Cortex of kidney (tissue), 1 donor: ENCODE measurements at places on chromosomes 4 and X.

GRCh38 chr4:72663828-72664227 lies 94.8 kb upstream of the ADAMTS3 start:
- no peak for DNase-seq

DNA sequence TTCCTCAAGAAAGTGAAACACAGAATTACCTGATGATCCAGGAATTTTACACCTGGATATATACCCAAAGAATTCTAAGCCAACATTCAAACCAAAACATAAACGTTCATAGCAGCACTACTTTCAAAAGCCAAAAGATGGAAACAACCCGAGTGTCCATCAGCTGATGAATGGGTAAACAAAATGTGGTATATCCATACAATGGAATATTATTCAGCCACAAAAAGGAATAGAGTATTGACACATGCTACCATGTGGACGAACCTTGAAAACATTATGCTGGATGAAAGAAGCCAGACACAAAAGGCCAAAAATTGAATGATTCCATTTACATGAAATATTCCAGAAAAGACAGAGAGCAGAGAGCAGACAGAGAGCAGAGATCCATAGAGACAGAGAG lies 52.0 kb downstream of the IRF2 start:
- no peak for DNase-seq

DNA sequence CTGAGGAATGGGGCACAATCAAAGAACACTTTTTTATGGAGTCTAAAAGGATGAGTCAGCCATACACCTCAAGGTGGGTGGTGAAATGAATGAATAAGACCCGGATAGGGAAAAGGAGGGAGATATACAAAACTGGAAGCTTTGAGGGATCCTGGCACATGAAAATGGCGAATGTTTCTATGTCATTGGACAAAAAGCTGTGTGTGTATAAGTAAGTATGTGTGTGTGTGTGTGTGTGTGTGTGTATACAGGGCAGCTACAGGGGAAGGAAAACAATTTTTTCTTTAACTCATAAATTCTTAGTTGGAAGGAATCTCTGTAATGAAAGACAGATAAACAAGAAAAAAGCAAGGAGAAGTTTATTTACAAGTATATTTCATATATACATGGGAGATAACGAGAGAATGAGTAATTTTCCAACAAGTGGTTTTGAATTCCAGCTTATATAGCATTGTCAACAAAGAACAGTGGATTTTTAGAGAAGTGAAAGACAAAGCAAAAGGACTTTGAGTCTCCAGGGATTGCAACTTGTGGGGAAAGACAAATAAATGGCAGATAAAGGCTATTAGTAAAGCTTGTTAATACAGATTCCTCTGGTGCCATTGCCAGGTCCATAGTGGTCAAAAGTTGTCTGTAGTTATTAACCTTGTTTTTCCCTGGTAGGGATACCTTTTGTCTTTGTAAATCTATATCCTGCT lies 99.7 kb downstream of the MMRN1 start:
- no peak for DNase-seq

- no peak for DNase-seq
Measured at GRCh38 chr4:175330652-175331051, 412.5 kb downstream of the ADAM29 start.

DNA sequence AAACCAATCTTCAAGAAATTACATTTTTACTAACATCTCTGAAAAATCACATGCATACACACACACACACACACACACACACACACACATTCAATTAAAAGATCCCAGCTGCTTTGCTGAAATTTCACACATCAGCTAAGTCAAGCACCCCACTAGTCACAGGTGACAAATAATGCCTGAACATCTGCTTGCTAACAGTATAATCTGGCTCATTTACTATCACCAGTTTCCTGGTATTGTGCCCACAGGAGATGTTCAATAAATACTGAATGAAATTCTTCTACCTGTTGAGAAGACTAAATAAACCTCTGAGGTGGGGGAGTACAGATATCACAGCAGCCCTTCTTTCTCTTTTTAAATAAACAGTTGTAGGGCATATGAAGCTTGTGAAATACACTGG lies 994.0 kb downstream of the ARAP2 start:
- DNase-seq: no peak

DNA sequence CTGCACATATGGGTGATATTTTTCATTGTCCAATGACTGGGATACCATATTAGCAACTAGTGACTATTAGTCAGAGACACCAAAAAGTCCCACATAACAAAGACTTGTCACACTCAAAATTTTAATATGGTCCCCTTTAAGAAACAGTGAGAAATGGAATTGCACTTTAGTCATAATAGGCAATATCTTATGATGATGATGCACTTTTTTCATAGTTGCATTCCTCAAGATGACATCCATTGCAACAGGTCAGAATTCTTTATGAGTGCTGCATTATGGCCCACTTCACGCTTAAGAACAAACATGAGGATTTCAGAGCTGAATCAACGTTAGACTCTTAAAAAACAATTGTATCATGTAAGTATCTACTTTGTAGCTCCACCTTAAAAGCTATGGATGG lies 608.4 kb upstream of the HTR2C start:
- DNase-seq: no peak

DNA sequence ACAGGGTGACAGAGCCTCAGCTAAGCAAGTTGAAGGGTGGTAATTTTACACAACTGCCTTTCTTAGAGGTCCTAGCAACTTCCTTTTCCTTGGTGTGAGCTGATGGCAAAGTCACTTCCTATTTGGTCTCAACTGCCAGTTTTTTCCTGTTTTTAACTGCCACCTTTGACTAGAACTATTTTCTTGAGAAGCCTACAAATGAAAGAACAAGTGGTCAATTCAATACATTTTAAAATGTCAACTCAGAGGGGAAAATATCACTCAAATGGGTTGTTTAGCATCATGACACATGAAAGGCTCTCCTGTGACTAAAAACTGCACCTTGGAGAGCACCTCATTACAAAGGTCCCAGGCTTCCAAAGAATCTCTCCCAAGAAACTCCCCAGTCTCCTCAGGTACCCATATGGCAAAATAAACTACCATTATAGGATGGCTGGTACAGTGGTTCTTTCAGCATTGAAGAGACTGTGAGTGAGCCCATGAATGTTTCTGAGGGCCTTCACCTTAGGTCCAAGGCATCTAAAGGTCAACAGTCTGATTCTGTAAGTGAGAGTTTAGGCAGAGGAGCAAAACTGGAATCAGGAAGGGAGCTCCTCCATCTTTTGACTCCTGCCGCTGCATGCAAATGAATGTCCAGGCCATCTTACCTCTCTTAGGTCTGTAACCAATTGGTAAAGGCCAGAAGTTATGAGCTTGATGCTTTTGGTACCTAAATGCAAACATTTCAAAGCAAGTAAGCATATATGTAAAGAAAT lies 5.5 kb upstream of the STK26 start:
- no peak for DNase-seq

DNA sequence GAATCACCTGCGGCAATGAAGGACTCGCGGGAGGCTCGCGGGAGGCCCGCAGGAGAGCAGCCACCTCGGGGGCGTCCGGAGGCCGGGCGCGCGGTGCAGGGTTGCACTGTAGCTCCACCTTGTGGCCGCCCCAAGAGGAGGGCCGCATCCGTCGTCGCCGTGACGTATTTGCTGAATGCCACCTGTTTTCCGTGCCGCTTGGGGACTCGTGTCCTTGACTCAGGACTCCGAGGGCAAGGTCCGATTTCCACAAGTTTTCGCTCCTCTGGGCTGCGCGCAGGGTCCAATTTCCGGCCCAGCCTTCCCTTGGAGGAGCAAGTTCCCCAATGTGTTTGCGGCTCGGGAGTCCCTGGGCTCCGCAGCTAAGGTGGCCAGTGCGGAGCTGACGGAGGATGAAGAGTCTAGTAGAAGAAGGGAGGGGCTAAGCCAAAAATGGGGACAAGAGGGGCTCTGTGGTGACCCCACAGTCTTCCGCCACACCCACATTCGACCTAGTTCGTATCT lies 10.7 kb upstream of the DLG3 start:
- no peak for DNase-seq

DNA sequence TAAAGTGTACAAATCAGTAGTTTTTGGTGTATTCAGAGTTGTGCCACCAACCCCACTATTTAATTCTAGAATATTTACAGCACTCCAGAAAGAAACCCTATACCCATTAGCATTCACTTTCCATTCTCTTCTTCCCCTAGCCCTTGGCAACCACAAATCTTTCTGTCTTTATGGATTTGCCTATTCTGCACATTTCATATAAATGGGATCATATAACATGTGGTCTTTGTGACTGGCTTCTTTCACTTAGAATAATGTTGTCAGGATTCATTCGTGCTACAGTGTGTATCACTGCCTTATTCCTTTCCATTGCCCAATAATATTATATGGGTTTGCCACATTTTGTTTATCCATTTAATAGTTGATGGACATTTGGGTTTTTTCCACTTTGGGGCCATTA lies 32.2 kb downstream of the SGMS2 start:
- DNase-seq: no peak

DNA sequence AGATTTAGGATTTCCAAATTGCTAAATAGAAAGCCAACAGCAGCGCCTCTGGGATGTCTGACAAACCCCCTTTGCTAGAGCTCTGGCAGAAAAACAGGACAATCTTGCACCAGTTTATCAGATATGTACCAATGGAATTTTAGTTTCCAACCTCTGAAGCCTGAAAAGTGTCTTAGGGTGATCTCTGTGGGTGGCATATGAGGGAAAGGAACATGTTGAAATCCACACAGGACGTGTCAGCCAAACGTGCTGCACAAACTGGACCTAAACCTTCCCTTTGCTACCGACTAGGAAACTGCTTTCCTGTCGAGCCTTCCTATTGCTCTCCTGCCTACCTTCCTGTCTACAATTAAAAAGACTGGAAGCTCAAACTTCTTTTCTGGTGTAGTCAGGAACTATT lies 53.5 kb downstream of the REELD1 start:
- DNase-seq: no peak
